ENCODE measurements at places on chromosomes 2 and 18. TPM values are rescaled to one million over a fixed set of nuclear protein-coding genes. Genes with fewer than 3 reads are reported as not detected.

Gene ZNF385B
- total RNA-seq, result 0.89 TPM

Gene SAG
- not detected for total RNA-seq

Gene SLC9A4
- total RNA-seq, result 1.3 TPM

DNA sequence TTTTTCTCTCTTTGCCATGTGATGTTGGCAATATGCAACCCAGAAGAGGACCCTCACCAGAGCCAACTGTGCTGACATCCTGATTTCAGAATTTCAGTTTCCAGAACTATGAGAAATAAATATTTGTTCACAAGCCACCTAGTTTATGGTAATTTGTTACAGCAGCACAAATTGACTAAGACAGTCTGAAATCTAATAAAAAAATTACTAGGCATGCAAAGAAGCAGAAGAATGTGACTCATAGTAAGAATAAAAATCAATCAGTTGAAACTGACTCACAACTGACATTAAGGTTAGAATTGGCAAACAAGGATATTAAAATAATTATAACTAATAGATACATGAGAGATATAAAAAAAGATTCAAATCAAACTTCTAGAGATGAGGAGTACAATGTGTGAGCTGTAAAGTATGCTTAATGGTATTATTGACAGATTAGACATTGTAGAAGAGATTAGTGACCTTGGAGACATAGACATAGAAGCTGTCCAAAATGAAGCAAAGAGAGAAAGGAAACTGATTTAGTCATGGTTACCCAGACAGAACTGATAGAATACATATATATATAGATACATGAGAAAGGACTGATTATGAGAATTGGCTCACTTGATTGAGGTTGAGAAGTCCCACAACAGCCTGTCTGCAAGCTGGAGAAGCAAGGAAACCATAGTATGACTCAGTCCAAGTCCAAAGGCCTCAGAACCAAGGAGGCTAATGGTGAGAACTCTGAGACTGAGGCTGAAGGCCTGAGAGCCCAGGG, 27.8 kb upstream of the TTC39C start:
- DNase-seq, result no peak

GRCh38 chr2:123791684-123792083, 233.4 kb upstream of the CNTNAP5 start:
- no peak for DNase-seq

- DNase-seq, result no peak
Observed at GRCh38 chr2:49270091-49270490, 115.8 kb upstream of the FSHR start.
